ENCODE measurements at places on chromosomes 1 and 21. TPM values are rescaled to one million over a fixed set of nuclear protein-coding genes. Genes with fewer than 3 reads are reported as not detected.

DNA sequence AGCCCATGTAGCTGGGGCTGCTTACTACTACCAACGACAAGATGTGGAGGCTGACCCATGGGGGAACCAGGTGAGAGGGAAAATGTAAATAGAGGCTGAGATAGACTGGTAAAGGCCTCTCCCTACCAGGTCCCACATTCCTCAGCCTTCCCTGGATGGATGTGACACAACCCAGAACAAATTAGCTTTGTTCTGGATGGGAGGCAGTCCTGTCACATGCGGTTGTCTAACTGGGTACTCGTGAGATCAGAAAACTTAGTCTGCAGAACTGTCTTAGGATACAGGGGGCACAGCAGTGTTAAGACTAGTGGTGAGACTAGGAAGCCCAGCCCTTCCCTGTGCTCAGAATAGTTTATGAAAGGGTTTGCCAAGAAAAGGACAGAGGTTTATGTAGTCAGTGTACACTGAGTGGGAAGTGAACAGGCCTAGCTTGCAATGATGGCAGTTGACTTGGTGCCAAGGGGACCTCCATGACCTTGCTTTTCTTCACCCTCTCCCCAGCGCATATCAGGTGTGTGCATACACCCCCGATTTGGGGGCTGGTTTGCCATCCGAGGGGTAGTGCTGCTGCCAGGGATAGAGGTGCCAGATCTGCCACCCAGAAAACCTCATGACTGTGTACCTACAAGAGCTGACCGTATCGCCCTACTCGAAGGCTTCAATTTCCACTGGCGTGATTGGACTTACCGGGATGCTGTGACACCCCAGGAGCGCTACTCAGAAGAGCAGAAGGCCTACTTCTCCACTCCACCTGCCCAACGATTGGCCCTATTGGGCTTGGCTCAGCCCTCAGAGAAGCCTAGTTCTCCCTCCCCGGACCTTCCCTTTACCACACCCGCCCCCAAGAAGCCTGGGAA is 8.4 kb downstream of the MMACHC start:
- no peak for DNase-seq

GRCh38 chr21:33261635-33262034 is 4.5 kb upstream of the IL10RB start:
- DNase-seq, result peak; percentile 65

DNA sequence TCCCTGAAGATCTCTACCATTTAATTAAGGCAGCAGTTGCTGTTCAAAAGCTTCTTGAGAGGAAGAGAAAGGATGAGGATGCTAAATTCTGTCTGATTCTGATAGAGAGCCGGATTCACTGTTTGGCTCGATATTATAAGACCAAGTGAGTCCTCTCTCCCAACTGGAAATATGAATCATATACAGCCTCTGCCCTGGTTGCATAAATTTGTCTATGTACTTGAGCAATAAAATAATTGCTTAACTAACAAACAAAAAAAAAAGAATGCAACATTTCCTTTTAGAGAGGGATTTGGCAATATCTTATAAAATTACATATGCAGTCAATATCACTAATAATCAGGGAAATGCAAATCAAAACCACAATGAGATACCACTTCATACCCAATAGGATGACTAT is 26.8 kb downstream of the ALDH9A1 start:
- DNase-seq, result no peak

DNA sequence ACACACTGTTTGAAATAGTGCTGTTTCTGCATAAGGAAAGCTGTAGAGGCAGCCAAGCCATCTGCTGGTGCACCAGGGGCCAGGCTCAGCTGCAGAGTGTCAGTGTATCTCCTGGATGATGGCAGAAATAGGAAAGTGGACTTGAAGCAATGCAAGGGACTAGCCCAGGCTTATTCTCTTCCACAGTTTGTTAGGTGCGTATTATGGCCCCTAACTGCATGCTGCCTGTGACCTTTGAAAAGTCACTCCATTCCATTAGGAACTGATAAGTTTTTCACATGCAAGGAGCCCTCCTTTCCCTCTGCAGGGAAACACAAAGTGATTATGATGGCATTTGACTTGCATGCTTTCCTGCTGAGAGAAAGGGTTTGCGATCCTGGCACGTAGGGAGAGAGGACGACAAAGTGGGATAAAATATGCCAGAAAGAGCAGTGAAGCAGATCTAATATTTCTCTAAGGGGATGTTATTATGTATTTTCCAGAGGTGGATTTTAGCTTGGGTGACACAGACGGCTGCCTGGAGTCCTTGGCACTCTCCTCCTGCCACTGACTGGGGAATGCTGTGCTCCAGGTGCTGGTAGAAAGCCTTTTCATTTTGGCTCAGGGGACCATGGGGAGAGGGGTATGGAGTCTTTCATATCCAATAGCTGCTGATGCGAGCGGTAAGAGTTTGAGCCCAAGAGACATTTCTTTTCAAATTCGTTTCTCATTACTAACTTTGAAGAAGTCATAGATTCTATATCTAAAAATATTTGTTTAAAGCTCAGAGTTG is 402.1 kb upstream of the B3GALT2 start:
- DNase-seq, result no peak

The AADACL3 gene
- total RNA-seq, result not detected

DNA sequence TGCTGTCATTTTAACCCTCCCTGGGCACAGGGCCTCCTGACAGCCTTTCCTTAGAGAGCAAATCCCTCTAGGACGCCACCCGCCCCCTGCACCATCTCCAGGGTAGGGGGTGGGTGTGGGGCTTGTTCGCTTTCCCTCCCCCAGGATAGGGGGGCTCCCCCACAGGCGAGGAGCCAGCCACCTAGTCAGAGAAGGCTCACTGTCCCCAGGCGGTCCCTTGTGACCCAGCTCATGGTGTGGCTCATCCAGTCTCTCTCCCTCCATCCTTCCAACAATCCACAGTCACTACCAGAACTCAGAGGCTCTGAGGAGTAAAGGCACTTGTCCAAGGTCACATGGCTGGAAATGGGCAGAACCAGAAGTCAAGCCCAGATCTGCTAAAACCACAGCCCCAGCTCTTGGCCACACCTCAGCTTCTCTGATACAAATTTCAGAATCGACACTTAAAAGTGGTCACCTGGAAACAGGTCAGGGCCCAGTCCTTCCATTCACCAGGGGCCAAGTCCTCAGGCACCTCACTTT is 89.8 kb downstream of the MRPL37 start:
- DNase-seq, result no peak

- DNase-seq, result no peak
These were observed 118.3 kb downstream of the TM2D1 start for GRCh38 chr1:61606448-61607312.

DNA sequence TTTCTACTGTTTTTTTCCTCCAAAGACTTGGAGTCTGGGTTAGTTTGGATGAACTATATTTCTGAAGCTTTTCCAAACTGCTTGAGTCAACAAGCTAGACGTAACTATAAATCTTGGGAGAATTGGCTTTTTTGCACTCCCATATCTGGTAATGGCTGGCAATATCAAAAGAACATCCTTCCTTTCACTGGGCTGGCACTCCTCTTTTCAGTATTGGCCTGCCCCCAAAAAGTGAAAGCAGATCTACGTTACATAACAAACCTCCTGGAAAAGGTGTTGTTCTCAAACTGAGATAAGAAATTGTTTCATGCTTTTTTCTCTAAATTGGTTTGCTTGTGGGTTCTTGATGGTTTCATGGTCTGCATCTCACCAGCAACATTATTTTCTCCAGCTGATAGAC is 499.3 kb downstream of the NEGR1 start:
- no peak for DNase-seq

DNA sequence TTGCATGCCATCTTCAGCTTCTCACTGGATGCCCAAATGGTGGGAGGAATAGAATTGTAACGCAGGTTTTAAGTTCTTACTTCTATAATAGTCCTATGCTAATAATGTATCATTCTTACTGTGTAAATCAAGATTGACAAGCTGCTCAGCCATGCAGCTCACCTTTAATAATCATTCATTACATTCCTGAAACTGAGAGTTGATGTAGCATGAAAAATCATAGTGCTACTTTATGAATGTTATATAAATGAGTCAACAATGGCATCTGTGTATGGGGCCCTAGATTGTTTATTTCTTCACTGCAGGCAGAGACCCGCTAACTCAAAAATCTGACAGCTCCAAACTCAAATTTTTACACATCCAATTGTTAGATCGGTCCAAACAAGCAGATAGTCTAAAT is 34.4 kb downstream of the FH start:
- no peak for DNase-seq

The CHIA gene
- not detected for total RNA-seq

- DNase-seq, result no peak
These were observed 2.7 kb downstream of the DDX20 start for GRCh38 chr1:111758373-111758772.

All from fibroblast of villous mesenchyme (primary cell).